ENCODE measurements at places on chromosomes 5 and 9.
A peak's percentile ranks its signal among the peaks of the same experiment; 100 is the strongest.

DNA sequence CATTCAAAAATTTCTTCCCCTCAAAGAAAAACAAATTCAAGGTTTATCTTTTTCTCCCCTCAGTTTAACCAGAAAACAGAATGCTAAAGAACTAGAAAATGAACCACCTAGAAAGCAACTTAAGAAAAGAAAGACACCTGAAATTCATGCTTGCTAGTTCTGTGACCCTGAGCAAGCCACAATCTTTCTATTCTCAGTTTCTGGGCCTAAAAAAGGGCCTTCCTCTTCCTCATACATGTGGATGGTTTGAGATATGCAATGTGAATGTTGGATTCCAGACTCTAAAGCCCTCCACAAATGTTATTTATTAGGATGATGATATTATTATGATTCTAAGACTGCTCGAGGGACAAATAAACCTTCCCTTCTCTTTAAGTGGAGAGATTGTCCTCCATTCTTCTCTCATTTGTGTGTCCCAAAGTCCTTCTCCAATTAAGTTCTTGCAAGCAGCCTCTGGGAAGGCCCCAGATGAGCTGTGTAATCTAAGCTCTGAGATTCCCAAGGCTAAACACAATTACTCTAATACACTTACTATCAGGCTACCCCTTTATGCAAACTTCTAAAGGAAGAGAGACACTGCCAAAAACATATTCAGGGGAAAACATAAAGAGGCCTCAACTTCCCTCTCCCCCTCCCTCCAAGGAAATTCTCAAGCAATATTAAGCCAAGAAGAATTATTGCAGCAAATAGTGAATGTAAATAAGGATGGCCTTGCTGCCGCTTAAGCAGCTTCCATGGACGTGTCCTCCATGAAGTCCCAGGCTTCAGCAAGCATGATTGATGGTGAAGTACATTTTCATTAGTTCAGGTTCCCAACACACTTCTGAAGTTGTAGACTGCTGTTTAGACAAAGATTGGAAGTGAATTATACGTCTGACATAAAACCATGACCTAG is 80.2 kb downstream of the PRKACG start:
- no peak for DNase-seq

DNA sequence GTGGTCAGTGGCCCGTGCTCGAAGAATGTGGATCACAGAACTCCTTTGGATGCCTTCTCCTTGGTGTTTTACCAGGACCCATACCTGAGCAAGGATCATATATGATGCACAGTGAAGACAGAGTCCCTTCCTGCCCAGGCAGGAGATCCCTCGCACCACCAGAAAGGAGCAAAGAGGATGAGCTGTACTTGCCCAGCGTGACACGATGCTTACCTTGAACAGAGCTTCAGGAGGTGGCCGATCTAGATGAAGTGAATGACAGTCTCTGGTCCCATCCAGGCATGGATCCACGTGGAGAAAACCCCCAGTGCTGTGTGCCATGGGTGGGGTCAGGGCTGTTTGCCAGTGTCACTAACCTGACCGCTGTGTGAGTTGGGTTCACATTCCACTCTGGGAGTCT is 455.4 kb downstream of the GADD45G start:
- no peak for DNase-seq

GRCh38 chr9:110835859-110836271 is 167.3 kb downstream of the MUSK start:
- DNase-seq = no peak

GRCh38 chr5:57033103-57033502 is 81.2 kb upstream of the MIER3 start:
- no peak for DNase-seq

GRCh38 chr9:100499460-100499859 is 26.5 kb downstream of the TMEFF1 start:
- DNase-seq = no peak

DNA sequence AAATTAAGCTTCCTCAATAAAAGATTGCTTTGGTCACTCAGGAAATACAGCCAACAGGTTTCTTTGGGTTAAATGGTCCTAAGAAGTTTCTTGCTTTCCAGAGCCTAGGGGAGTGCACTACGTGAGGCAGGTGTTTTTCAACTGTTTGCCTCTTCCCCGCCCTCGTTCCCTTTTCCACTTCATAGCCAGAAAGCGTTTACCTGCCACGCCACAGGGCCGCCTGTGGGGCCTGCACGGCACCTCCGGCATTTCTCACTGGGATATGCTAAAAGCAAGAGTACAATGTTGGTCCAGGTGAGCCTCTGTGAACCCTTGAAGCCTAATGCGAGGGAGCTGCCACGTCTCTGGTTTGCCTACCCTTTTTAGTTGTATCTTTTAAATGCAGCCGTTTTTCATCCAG is 167.6 kb upstream of the OTULINL start:
- DNase-seq = no peak

GRCh38 chr9:124708074-124708473 is 63.0 kb downstream of the NR6A1 start:
- no peak for DNase-seq

- no peak for DNase-seq
These were observed 33.2 kb downstream of the NEK6 start for GRCh38 chr9:124290743-124291554.

GRCh38 chr5:73273379-73274050 is 100.5 kb downstream of the TMEM174 start:
- DNase-seq = no peak

DNA sequence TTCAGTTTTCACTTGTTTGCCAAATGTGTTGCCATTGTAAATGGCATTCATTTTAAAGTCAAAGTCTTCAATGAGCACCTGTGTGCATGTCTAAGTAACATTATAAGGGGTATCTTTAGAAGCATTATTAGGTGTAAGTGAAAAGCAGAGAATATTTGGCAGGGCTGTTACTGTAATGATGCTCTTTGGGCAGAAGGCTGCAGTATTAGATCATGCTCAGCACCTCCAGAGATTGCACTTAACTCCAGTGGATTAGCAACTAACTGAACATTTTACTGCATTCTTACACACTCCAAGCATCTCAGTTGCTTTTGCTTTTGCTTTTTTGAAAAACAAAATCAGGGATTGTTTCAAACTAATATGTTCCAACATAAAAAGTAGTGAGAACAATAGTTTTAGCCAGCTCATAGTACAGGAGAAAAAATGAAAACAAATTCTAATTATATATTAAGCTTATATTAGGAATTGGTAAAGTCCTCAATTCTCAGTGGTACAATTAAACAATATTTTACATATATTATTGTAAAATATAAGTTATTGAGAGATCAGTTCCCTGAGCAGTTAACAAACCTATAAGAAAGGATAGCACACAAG is 1740.9 kb upstream of the CDH9 start:
- DNase-seq = peak; percentile 66

GRCh38 chr5:69167929-69168328 is 979 bp downstream of the CCNB1 start:
- DNase-seq = no peak

DNA sequence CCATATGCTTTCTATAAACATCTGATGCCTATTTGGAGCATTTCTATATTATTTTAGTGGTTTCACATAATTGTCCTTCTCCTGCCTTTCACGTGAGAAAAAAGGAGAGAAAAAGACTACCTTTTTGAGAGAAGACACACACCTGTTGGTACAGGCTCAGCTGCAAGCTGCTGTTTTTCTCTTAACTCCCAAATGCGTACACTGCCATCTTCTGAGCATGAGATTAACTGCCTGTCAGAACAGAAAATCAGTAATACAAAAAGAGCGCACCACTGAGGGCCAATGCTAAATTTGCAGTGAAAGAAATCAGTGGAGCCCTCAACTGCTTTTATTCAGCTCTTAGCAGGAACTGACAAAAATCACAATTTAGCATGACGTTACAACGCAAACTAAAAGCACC is 54.9 kb downstream of the WDR41 start:
- DNase-seq = peak; percentile 13

- DNase-seq = no peak
These were observed 172.6 kb upstream of the TUSC1 start for GRCh38 chr9:25850803-25851202.

- no peak for DNase-seq
These were observed 22.6 kb upstream of the SH3GL2 start for GRCh38 chr9:17556255-17556654.

DNA sequence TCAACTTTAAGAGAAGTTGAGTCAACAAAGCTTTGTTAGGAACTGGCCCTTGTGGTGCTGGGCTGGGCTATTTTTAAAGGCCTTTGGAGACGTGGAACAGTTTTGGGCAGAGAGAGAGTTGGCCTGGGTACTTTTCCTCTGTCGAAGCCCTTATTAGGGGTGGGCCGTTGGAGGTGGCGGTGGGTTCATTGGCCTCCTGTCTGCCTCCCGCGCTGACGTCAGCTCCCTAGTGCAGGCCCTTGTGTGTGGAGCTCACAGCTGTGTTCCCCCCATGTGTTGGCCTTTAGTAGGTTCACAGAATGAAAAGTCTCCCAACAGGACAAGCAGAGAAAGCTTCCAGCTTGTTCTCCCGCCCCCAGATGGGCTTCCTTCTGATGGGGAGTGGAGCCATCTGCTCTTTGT is 2.7 kb downstream of the NCS1 start:
- no peak for DNase-seq

DNA sequence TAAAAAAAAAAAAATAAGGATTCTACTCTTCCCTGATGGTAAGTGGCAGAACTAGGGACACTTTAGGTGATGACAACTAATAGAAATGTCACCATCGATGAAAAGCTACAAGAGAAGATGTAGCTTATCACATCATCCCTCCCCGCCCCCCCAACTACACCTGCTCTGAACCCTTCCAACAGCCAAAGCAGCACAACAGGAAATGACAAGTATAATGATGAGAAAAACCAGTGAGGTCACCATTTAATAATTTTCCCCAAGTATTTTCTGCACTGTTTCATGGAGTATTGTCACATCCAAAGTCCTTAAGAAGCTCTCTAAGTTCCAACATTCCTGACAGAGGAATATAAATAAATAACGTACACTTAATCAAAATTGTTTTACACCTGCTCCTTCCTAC is 221.4 kb downstream of the EFNA5 start:
- no peak for DNase-seq

- no peak for DNase-seq
These were observed 1077.9 kb upstream of the C9orf72 start for GRCh38 chr9:28651050-28651722.

DNA sequence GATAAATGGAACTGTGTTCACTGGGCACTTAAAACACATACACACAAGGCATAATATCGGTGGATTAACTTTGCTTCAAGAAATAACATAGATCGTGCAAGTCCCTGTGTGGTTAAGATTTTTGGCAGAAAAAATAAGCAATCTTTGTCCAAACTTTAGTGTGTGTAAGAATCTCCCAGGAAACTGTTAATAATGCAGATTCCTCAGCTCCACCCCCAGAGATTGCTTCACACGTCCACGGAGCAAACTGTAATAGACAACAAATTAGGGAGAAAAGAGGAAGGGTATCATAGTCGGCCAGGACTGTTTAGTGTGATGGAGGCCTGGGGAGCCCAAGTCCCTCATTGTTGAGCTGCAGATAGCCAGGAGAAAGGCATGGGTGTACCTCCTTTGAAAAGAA is 84.8 kb downstream of the PJA2 start:
- DNase-seq = no peak

DNA sequence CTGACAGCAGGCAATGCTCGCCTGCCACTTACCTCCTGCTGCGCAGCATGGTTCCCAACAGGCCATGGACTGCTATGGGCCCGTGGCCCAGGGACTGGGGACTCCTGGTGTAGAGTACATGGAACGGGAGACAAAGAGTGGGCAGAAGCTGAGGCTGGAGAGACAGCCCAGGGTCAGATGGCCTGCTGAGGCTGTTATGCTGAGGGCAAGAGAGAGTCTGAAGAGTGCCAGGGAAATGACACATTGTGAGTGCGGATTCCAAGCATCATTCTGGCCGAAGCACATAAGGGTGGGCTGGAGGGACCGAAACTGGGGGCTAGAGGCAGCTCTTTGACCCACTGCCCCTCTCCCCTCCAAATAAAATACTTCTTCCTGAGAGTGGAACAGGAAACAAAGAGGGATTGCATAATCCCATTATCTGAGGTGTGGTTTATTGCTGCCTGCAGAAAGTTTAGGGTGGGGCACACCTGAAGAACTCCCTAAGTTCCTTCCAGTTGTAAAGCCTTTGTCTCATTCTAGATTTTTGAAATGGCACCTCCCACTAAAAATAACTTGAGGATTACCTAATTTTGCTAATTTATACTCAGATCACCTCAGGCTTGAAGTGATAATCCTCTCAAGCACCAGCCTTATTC is 158.1 kb downstream of the ATP10B start:
- DNase-seq = no peak

- DNase-seq = no peak
These were observed 25.0 kb upstream of the VPS13A start for GRCh38 chr9:77152289-77152688.

GRCh38 chr5:142501890-142502289 is 177.1 kb upstream of the SPRY4 start:
- DNase-seq = no peak

- DNase-seq = no peak
These were observed 627.2 kb downstream of the PSAT1 start for GRCh38 chr9:78923966-78924659.

DNA sequence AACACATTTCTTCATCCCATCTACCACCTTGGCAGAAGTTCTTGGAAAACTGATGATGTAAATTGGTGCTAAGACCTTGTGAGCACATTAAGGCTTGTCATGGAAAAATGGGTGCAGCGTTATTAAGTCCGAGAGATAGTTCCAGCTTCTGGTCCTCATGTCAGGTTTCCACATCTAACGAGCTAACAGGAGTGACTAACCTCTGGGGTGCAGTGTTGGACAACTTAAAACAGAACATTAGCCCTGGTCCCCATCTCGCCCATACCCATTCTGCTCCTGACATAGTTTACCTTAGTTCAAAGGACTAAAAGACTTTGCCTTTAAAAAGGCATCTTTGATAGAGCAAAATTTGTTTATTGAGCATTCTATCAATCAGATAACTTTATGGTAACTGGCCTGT is 128.0 kb downstream of the SLC1A3 start:
- peak; percentile 74 for DNase-seq

GRCh38 chr5:16169550-16169949 is 10.0 kb downstream of the MARCHF11 start:
- no peak for DNase-seq

DNA sequence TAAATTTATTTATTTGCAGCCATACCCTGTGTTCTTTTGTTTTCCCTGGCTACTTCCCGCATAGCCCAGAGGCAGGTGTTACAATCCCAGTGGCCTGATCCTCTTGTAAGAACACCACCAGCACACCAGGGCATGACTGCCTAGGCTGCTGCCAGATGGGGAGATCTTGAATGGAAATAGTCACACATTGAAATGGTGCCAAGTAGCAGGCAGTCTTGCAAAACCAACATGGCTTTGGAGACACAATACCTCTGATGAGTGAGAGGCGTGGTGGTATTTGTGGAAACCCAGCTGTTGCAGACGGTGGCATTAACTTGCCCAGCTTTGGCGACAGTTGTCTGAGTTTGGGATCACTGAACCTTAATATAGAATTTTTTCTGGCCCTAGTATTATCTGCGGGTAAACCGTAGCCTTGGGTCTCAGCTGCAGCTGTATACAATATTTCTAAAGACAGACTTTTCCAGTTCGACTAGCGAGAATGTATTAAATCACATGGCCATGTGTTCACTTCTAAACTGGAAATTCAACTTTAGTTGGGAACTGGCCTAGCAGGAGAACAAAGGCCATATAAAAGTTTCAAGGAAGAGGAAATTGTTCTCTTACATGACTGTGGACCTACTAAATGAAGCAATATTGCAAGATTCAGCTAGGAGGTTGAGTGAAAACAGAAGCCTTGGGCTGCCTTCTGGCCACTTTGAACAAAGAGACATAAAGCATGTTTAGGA is 277.0 kb downstream of the SMARCA2 start:
- peak; percentile 91 for DNase-seq

Data from T47D (cell line).